ENCODE measurements at places on chromosomes 13 and 19.

DNA sequence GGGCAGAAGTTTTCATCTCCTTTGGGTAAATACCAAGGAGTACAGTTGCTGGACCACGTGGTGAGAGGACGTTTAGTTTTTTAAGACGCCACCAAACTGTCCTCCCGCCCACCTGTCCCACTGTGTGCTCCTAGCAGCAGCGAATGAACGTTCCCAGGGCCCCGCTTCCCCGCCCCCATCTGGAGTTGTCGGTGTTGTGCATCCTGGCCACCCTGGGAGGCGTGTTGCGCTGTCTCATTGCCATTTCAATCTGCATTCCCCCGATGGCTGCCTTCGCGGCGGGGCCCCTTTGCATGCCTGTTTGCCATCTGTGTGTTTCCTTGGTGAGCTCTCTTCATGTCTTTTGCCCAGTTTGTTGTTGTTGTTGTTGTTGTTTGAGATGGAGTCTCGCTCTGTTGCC is 76.1 kb downstream of the KDM4B start:
- no peak for DNase-seq

GRCh38 chr19:38362076-38362945 is 12.1 kb upstream of the PSMD8 start:
- DNase-seq: peak; percentile 87

GRCh38 chr19:13691569-13692435 is 72.5 kb upstream of the MRI1 start:
- DNase-seq: no peak

- no peak for DNase-seq
These were observed 49.8 kb downstream of the KATNAL1 start for GRCh38 chr13:30257468-30258099.

- DNase-seq: no peak
These were observed 58.9 kb downstream of the ZAR1L start for GRCh38 chr13:32256243-32256642.

- no peak for DNase-seq
These were observed at the start of gene SLC7A10 for GRCh38 chr19:33225458-33225926. Gene SLC7A10, minus strand, starts transcription at chr19:33225850. Its CDS starts 147 bp downstream, at chr19:33225703.

DNA sequence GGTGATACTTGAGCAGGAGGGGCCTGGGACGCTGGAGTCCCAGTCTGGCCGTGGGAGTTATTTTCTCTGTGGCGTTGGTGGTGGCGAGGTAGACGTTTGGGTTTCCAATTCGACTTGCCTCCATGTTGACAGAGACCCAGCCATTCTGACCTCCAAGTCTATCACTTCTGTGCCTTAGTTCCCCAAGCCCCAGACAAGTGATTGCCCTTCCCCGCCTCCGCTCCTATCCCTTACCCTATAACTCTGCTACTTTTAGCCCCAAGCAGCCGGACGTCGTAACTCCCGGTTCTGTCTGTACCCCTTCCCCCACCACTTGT is 549 bp downstream of the TIMM50 start:
- DNase-seq: no peak

- no peak for DNase-seq
These were observed 375.3 kb downstream of the MTUS2 start for GRCh38 chr13:29195456-29195855.

- no peak for DNase-seq
These were observed 91.0 kb upstream of the SLC15A1 start for GRCh38 chr13:98843482-98843877.

GRCh38 chr13:78993792-78994191 is 334.8 kb upstream of the OBI1 start:
- no peak for DNase-seq

DNA sequence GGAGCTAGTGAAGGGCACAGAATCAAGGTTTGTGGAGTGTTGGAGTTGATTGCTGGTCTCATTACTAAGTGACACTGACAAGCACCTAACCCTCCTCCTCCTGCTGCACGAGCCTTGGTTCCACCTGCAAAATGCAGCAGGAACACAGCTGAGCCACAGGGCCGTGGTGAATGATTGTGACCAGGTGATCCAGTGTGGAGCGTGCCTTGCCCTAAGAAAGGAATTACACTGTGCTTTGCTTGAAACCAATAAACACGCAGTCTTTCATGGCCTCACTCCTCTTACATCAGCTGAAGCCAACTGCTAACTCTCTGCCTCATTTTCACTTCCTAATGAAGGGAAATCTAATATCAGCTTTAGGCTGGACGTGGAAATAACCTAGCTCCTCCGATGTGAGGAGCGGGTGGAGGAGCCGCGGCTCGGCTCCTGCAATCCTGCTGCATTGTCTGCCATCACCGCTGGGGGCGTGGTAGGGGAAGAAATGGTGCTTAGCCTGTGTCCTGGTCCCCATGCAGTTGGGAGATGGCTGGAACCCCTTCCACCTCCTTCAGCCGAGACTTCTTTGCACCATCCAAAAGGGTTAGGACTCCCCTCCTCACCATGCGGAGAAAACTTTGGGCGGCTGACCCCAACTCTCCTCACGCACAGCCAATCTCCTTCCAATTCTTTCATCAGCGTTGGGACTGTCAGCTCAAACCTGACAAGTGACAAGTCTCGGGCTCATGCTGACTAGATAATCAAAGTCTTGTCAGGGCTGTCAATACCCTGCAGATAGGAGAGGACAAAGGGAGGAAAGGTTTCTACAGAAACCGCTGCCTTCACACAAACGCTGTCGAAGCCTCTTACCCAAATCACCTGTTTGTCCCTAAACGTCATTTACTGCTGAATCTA is 427.9 kb downstream of the ZNF536 start:
- DNase-seq: peak; percentile 8

DNA sequence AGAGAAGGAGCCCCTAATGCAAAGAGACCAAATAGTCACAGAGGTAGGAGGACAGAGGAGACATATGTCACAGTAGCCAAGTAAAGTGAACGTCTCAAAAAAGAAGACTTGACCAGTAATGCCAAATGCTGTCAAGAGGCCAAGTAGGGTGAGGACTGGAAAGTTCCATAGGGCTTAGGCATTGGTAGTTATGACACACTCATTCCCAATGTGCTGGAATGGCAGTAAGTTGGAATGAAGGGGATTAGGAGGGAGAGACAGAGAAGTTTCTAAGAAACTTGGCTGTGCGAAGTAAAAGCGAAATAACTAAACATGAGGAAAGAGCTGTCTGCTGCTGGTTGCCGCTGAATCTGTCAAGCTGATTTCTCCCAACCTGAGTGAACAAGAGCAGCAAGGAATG is 14.9 kb upstream of the FRY start:
- DNase-seq: no peak

- DNase-seq: no peak
These were observed 8.6 kb downstream of the ELAVL1 start for GRCh38 chr19:7996883-7997282.

GRCh38 chr13:44019651-44020050 is 139.9 kb downstream of the LACC1 start:
- DNase-seq: no peak

DNA sequence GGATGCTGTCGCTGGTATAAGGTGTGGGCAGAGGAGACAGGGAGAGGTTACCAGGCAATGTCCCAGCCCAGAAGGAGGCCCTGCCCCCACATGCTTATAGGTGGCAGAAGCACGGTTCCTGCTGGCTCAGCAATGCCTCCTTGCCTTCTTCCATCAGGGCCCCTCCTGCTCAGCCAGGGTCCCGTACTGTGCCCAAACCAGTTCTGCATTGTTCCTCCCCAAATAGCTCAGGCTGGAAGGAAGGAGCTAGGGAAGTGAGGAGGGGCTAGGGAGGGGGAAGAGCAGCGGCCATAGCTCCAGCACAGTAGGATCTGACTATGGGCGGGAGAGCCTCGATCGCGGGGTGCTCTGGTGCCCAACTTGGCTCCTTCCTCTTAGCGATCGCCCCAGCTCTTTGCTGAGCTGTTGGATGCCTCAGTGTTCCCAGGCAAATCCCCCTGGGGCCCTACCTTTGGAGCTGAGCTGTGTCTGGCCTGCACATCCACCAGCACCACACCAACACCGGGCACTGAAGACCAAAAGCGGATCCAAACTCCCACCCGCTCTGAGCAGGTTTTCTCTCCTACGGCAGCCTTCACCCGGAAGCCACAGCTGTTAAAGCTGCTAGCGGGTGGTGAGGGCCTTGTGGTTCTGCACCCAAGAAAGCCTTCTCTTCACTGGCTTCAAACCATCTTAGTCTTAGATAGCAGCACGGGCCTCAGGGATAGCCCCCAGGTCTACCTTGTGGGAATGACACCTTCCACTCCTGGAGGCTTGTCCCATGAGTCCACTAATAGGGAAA is 32.1 kb upstream of the PEPD start:
- no peak for DNase-seq

DNA sequence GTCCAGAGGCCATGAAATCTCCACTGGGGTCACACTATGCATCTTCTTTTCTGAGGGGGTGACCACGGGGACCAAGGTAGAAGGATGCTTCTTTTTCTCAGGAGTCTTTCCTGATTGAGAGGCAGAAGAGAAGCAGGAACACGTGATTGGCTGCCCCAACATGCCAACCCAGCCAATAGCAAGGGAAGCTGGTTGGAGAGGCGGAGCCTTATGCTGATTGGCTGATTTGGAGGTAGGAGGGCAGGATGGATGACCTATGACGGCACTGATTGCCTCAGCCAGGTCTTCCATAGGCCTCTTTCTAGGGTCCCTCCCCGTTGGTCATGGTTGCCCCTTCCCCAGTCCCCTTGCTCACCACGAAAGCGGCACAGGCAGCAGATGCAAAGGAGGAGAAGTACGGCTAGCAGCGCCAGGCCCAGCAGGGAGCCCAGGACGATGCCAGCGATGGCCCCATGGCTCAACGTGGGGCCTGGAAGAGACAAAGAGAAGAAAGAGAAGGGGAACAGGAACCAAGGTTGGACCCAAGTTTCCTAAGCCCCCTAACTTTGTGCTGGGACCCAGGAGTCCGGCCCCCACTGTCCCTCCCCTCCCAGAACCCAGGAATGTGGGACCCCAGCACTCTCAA is 8.0 kb downstream of the VSIG10L start:
- DNase-seq: peak; percentile 29

- DNase-seq: no peak
These were observed 10.8 kb downstream of the STAP2 start for GRCh38 chr19:4327877-4328242.

- DNase-seq: no peak
These were observed 211.2 kb downstream of the LHFPL6 start for GRCh38 chr13:39391761-39392160.

DNA sequence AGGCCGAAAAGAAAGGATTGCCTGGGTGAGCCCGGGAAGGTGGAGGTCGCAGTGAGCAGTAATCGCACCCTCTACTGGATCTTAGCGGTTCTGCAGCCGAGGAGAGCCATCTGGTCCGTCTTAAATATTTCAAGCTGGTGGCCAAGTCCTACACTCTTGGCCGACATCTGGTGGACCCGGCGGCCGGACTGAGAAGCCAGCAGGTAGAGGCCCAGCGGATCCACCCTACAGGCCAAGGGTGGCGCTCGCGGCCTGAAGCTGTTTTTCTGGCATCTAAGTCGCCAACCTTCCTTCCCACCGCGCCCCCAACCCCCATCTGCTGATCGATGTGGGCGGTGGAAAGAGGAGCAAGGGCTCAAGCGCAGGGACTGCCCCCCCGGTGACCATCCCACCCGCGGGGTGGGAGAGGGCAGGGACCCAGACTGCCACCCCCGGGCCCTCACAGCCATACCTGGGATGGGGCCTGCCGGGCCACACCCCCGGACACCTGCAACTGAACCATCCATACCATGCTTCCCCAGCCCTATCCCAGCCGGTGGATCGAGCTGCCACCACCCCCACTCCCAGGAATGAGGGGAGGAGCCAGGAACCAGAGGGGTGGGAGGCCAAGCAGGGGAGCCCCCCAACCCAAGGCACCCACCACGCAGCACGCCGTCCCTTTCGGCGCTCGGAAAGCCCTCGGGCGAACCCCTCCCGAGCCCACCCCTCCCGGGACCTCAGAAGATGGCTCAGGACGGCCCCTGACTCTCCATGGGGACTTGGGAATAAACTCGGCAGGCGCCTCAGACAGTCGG is 46.3 kb upstream of the ZNF730 start:
- DNase-seq: peak; percentile 6

DNA sequence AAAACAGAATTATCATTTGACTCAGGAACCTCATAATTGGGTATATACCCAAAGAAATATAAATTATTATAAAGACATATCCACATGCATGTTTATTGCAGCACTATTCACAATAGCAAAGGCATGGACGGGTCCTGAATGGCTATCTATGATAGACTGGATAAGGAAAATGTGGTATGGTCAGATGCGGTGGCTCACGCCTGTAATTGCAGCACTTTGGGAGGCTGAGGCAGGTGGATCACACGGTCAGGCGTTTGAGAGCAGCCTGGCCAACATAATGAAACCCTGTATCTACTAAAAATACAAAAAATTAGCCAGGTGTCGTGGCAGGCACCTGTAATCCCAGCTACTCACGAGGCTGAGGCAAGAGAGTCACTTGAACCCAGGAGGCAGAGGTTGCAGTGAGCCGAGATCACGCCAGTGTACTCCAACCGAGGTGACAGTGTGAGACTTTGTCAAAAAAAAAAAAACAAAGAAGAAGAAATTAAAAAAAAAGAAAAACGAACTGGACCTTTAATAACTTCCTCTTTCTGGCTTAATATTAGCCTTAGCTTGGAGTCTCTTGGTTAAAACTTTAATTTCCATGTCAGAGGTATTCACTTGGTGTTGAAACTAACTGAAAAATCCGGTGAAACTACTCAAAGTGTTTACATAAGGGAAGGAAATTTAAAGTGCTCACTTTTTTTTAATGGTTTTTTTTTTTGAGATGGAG is 104.4 kb downstream of the ZNF486 start:
- no peak for DNase-seq

GRCh38 chr19:51071095-51071405 is 6.2 kb upstream of the KLK13 start:
- DNase-seq: no peak

- DNase-seq: peak; percentile 76
These were observed 11.9 kb upstream of the PRKD2 start for GRCh38 chr19:46728693-46729339.

GRCh38 chr13:83423381-83423780 is 458.9 kb downstream of the SLITRK1 start:
- no peak for DNase-seq

DNA sequence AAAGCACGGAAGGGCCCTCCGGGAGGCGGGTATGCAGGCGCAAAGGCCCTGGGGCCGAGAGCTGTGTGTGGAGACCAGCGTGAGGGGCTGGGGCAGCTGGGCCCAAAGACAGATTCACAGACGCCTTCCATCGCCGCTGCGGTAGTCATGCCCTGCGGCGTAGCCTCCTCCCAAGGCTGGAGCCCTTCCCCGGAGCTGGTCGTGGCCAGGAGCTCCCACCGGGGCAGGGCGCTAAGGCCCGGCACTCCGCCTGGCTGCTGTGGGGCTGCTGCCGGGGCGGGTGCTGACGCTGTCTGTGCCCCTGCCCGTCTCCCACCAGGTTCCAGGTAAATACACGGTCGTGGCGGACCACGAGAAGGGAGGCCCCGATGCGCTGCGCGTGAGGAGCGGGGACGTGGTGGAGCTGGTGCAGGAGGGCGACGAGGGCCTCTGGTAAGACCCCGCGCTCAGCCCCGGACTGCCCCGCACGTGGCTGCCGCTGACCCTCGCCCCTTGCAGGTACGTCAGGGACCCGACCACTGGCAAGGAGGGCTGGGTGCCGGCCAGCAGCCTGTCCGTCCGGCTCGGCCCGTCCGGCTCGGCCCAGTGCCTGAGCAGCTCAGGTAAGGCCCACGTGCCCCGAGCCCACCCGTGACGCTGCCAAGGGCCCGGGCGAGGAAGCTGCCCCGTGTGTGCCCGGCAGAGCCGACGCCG is 9.4 kb upstream of the F7 start:
- no peak for DNase-seq

Measured in stimulated activated CD4-positive, alpha-beta T cell treated with anti-CD3 and anti-CD28 coated beads, Interleukin-1b, Interleukin-23, amount 100 ng/mL, for 48 hours (primary cell).